Esophagus squamous epithelium (tissue), 5 donors: ENCODE measurements at places on chromosomes 12 and 14.

DNA sequence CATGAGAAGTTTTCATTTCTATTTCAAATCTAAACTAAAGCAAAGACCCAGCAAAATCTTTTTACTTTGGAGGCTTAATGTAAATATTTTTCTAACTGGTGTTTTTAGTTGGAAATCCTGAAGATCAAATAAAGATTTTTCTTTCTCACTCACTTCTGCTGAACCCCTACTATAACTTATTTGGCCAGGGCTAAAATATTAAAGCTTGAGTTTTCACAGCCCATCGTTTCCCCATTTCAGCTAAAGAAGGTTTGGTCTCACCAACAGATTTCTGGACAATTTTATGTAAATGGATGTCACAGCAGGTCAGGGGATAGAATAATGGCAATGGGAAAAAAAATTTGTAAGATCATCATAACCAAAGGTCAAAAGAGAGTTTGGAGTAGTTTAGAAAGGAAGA lies 92.7 kb upstream of the DCN start:
- no peak for DNase-seq

DNA sequence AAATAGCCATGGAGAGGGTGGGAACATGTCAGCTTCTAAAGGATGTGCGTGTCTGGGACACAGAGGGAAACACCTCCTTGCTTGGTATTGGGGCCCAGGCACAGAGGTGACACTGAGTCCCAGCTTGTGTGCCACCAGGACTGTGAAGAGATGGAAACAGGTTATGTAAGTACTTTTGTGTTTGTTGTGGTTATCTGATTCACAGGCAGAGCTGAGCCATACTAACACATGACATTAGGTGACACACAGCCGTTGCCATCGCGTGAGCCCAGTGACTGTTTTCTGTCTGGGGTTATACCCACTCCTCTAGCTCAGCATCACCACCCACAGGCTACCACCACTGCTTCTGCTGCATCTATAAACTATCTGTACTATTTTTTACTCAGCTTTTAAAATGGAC lies 12.1 kb upstream of the FLVCR2 start:
- DNase-seq, result no peak

- DNase-seq, result no peak
Measured at GRCh38 chr12:67909681-67910080, 79.6 kb upstream of the IFNG-AS1 start.

DNA sequence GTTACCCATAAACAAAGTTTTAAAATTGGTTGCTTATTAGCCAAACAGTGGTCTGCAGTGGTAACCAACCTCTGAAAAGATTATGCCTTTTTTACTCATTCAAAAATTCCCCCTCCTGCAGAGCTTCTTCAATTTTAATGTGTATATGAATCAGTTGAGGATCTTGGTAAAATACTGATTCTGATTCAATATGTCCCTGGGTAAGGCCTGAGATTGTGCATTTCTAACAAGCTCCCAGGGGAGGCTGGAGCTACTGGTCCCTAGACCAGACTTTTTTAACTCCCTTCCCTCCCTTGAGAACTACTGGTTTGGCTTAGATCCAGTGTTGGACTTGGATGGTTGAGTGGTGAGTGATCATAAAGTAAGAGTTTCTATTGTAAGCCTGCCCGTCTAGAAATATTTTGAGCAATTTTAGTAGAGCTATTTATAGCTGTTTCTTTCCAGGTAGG lies 90.2 kb downstream of the FUT8 start:
- DNase-seq, result no peak

- no peak for DNase-seq
Measured at GRCh38 chr14:98548071-98548686, 723.8 kb downstream of the BCL11B start.

DNA sequence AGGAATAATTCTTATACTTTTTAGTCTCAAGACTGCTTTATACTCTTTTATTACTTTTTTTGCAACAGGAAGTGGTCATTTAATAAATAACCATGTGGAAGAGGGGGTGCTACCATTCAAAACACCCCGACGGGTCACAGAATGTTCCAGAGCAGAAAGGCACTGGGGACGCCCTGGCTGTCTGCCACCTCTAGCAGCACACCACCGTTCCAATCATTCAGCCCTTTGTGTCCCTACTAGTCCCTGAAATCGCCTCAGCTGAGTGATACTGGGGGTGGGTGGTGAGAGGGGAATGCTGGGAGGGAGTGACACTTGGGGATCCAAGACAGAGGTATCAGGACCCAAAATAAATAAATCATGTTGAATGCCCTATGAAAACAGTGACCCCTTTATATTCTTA lies 52.4 kb downstream of the MON2 start:
- DNase-seq, result no peak

GRCh38 chr12:52591521-52591920 lies 9.7 kb downstream of the KRT72 start:
- no peak for DNase-seq
